ENCODE measurements at places on chromosomes 4 and X.
A peak's percentile ranks its signal among the peaks of the same experiment; 100 is the strongest.

GRCh38 chrX:17737986-17738713 is 857 bp downstream of the SCML1 start:
- peak; percentile 20 for DNase-seq

- DNase-seq, result no peak
These were observed 224.0 kb upstream of the HHIP start for GRCh38 chr4:144421839-144422565.

DNA sequence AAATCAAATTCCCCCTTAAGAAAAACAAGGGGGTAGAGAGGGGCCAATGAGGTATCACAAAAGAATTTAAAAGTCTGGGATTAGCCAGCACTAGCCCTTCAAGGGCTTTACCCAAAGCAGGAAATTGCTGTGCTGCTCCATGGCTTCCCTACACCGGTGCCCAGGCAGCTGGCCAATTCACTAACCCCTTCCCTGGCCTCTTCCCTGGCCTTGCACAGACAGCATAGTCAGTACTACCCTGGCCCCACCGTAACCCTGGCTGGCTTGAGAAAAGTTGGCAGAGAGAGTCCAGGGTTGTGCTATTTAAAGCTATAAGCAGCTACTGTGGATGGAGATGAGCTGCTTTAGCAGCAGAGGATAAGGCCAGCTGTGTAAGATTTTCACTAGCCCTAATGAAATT is 43.1 kb downstream of the ADAMTS3 start:
- no peak for DNase-seq

- DNase-seq, result no peak
These were observed at the start of gene POF1B for GRCh38 chrX:85379174-85379907. Gene POF1B, minus strand, starts transcription at chrX:85379665. Its CDS starts 211 bp downstream, at chrX:85379454.

DNA sequence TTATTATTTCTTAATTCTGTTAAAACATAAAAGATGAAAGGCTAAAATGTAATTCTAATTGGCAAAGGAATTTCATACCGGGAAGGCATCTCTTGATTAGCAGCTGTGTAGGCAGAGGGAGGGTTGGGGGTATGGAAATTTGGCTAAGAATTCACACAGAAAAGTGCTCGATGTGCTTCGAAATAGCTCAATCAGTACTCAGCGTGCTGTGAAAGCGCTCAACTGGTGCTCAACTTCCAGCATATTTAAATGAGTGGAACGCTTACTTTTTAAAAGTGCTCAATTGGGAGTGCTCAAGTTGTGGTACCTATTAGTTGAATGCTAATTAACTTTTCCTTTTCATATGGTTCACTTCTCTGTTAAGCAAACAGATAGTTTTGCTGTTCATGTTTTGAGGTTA is 695.9 kb upstream of the ATOH1 start:
- no peak for DNase-seq

GRCh38 chrX:135191838-135192237 is 20.6 kb upstream of the CT55 start:
- DNase-seq, result no peak

- DNase-seq, result no peak
These were observed 61.6 kb upstream of the VAMP7 start for GRCh38 chrX:155819525-155819924.

- DNase-seq, result no peak
These were observed 69.1 kb downstream of the FAM53A start for GRCh38 chr4:1614854-1615595.

- no peak for DNase-seq
These were observed 149.2 kb downstream of the PTTG2 start for GRCh38 chr4:38109370-38109769.

DNA sequence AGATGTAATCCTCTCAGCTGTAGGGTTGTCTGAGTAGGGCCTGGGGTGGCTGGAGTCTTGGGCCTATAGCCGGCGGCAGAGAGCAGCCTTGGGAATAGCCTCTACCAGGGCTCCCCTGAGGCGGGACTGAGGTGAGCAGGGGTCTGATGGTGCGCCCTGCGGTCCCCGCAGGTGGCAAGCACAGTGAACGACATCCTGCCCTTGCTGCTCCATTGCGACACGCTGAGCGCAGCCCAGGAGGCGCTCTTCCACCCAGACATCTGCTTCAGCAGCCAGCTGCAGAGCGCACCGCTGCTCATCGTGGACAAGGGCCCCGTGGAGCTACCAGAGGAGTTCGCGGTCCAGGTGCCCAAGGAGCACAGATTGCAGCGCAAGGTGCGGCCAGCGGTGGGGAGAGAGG is 317.0 kb downstream of the ADGRL3 start:
- DNase-seq, result no peak

DNA sequence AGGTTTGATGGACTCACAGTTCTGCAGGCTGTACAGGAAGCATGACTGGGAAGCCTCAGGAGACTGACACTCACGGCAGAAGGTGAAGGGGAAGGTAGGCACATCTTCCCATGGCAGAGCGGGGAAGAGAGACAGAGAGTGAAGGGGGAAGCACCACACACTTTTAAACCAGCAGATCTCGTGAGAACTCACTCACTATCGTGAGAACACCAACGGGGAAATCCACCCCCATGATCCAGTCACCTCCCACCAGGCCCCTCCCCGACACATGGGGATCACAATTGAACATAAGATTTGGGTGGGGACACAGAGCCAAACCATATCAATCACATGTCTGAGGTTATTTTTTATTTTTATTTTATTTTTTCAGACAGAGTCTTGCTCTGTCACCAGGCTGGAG is 4.9 kb upstream of the NAT8L start:
- DNase-seq, result no peak

DNA sequence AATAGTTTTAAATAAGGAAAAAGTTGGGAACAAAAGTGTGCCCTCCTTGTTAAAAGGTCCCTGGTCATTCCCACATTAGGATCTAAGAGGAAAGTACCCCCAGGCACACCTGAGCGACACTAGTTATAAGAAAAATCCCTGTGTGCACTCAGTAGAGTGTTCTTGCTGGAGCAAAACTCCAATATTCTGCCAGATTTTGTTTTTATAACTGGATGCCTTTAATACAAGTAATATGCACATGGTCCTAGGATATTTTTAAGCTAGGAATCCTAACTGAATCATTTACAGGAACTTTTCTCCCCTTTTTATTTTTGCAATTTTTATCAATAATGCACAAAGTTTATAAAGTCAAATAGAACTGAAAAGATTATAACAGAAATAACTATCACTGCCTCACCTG is 68.6 kb downstream of the BEND4 start:
- no peak for DNase-seq

DNA sequence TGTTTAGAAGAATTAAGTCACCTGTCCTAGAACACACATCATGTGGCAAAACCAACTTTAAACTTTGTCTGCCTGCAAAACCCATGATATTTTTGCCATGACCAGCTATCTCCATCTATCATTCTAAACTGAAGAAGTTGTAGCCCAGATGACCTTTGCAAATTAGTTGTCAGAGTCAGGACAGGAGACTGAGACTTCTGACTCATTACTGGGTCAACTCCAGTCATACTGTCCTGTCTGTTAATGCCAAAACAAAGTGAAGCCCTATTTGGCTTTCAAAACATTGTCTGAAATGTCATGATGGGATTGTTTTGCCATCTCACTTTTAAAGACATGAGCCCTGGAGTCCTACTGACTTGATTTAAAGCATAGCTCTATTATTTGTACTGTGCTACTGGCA is 365.7 kb upstream of the CPEB2 start:
- DNase-seq, result no peak

- no peak for DNase-seq
These were observed 38.6 kb upstream of the AADAT start for GRCh38 chr4:170128219-170128804.

- DNase-seq, result peak; percentile 42
These were observed 107.2 kb upstream of the KIT start for GRCh38 chr4:54550395-54551171.

- no peak for DNase-seq
These were observed 4.2 kb upstream of the CFP start for GRCh38 chrX:47633689-47634590.

GRCh38 chr4:78254893-78255292 is 197.8 kb downstream of the FRAS1 start:
- no peak for DNase-seq

DNA sequence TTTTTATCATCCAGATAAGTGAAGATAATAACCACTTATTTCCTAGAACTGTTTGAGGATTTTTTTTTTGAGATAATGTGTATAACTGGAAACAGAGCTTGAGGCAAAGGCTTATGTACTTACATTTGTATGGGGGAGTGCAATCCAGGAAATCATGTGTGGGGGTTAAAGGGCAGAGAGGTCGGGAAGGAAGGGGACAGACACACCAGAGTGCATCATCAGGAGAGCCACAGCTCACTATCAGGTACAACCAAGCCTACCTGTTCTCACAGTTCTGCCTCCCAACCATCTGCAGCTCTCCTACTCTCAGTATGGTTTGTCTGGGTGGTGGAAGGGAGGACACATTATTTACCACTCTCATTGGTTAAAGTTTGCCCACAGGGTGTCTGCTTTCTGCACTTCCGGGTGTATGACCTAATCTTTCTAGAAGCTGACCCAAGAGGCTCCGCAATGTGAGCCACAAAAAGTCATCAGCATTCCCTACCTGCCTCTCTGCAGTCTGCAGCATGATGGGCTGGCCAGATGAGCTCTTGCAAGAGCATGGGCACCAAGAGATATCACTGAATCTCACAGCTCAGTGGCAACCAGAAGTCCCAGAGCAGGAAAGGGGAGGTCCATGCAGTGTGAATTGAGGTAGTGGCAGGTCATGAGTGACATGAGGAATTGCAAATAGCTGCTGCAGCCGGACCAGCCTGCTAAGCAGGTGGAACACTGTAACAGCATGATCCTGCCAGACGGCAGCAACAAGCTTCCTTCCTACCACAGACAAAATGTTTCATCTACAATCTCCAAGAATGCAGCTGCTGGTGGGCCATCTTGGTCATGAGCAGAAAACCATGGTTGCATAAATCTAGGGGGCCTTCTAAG is 36.9 kb upstream of the SPRY1 start:
- DNase-seq, result no peak

GRCh38 chr4:151291485-151291884 is 14.5 kb downstream of the PRSS48 start:
- DNase-seq, result peak; percentile 16

GRCh38 chr4:101018836-101019235 is 328.5 kb downstream of the PPP3CA start:
- no peak for DNase-seq

- DNase-seq, result peak; percentile 2
These were observed 219.2 kb downstream of the KIT start for GRCh38 chr4:54877006-54877405.

- DNase-seq, result no peak
These were observed 365.5 kb downstream of the CXXC4 start for GRCh38 chr4:104129243-104129642.

GRCh38 chrX:153806999-153807575 is 12.6 kb downstream of the SSR4 start:
- no peak for DNase-seq

DNA sequence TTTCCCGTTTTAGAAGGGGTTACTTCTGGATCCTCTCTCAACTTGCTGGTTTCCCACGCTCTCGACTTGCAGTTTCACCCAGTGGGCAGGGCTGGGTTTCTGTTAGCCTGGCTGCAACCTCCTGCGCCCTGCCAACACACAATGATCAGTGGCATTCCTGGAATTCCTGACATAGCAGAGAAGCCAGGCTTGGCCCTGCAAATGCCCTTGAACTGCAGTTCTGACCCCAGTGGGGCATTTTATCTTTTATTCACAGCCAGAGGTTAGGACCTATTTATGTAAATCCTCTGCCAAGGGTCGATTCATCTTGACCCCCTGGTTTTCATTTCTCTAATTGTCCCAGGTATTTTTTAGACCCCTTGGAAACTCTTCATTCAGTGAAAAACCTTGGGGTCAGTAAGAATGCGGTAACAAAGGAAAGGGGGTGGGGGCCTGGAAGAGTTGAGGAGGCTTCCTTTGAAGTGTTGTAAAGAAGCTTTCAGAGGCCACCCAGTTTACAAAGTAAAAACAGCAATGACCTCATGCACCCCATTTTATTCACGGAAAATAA is 217.6 kb downstream of the ZNF674 start:
- no peak for DNase-seq

DNA sequence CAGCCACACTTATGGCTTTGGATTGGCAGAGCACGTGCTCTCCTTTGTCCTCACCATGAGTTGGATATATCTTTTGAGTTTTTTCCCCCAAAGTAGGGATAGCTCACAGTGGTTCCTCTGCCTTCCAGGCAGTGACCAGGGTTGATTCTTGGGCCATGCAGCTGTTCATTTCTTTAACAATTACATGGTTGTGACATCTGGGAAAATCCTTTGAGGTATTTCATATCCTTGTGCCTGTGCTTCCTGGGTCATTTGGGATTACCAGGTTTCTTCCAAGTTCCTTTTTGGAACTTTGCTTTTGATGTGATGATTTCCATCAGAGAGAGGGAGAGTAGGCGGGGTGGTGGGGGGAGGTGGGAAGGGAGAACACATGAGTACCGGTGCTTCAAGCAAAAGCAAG is 15.6 kb downstream of the BCORL1 start:
- no peak for DNase-seq

- DNase-seq, result no peak
These were observed 149.8 kb upstream of the TENM3 start for GRCh38 chr4:182093431-182093831.

GRCh38 chr4:10746371-10747171 is 62.0 kb upstream of the CLNK start:
- no peak for DNase-seq

DNA sequence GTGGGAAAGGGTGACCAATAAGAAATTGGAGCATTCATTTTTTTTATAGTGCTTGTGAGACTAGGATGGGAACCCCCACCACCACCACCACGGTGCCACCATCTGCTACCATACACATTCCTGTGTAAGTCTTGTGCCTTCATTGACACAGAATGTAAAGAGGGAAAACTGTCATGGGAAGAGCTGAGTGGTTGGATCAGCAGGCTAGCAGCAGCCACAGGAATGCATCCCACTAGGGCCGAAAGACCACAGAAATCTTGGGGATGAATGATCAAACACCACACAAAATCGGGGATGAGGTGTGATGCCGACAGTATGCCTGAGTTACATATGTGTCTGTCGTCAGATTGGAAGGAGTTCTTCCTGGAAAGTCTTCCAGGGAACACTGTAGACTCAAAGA is 69.2 kb downstream of the SRPX start:
- DNase-seq, result no peak

DNA sequence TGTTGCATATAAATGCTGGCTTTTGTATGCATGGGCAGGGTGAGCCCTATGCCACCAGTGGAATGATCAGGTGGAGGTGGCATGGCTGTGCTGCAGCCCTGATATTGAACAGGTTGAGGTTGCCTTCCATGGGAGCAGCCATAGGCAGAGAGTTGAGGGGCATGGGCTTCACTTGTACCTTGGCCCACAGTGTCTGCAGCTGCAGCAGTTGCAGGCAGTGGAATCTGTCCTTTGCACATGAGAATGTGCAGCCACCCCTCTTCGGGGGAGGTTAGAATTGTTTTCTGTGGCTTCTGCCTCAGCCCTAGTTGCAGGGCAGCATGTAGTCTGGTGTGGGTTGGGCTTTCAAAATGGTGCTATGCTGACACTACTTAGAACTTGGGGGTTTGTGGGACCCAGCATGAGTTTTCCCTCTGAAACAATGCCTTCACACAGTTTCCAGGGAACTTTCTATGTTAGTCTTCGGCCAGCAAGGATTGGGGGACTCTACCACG is 25.4 kb upstream of the VSIG1 start:
- DNase-seq, result no peak

- no peak for DNase-seq
These were observed 42.9 kb downstream of the USP26 start for GRCh38 chrX:133053861-133054598.

- no peak for DNase-seq
These were observed 124.8 kb upstream of the KLF8 start for GRCh38 chrX:56107320-56107719.
